ENCODE measurements at places on chromosomes 2 and 18. TPM values are rescaled to one million over a fixed set of nuclear protein-coding genes. Genes with fewer than 3 reads are reported as not detected.

Gene SLC5A7
- polyA plus RNA-seq, result 0.09 TPM

DNA sequence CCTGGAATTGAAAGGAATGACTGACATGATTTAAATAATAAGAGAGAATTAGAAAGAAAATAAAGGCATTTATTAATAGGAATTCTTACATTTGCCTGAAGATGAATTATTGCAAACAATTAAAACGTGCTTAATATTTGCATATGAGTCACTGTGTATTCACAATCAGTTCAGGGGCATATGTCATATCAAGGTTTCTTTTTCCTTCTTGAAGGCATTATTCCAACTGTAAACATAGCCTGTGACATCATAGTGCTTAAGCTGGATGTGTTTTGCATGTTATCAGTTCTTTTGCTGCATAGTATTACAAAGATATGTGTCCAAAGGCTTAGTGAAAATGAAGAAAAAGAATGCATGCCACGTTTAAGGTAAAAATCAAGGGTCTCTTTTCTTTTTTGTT is 80.8 kb downstream of the MEIS1 start:
- DNase-seq, result no peak

DNA sequence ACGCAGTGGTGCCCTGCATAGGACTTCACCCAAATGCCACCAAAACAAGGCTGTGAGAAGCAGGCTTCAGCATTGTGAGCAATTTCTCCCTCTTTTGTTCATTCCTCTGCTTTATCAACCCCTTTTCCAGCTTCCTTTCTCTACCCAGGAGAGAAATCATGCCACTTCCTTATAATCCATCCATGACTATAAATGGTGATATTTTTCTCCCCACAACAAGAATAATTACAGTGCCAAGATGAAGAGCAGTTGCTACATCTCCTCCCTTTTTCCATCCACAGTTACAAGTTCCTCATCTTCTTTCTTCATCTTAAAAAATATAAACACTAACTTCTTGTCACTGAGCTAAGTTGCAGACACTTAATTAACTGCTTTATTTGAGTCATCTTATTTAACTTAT is 167.2 kb downstream of the ANTXR1 start:
- no peak for DNase-seq

- DNase-seq, result no peak
Observed at GRCh38 chr2:53751728-53752127, 15.9 kb upstream of the CHAC2 start.

Gene PROC
- not detected for polyA plus RNA-seq

Gene SIX2
- polyA plus RNA-seq, result 7.3 TPM

Measured in muscle of back (tissue), 13 donors.